AG04449 (cell line): ENCODE measurements at places on chromosomes 11 and 22.

DNA sequence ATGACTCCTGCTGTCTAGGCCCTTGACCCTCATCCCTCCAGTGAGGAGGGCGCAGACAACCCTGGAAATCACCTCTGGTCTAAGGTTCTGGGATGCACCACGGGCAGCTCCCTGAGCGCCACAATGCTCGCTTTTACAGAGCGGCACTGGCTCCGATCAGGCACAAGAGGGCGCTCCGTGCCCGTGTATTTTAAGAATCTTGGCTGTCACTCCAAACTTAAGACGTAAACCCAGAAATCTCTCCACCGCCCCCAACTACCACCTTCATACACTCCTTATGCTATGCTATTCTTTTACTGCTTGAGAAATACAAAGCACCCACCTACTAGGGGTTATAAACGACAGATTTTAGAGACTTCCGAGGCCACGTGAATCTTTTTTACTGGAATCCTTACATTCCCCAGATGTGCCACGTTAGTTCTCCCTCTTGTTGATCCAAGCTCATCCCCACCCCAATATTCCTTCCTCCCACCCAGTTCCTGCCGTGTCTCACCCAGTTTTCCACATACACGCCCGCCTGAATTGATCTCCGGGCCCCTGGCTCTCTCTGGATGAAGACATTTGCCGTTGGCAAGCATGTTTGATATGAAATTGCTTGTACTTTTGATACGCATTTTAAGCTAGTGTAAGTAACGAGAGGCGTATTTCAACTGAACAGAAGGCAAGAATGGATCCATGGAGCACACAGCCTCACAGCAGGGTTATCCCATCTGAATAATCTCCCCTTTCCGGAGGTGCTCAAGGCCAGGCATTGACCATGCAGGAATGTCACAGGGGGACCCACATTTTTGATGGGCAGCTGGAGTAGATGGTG, 453.5 kb downstream of the OPCML start:
- no peak for DNase-seq

- peak; percentile 3 for DNase-seq
Measured at GRCh38 chr11:6022956-6023355, 7.6 kb downstream of the OR56A1 start.

DNA sequence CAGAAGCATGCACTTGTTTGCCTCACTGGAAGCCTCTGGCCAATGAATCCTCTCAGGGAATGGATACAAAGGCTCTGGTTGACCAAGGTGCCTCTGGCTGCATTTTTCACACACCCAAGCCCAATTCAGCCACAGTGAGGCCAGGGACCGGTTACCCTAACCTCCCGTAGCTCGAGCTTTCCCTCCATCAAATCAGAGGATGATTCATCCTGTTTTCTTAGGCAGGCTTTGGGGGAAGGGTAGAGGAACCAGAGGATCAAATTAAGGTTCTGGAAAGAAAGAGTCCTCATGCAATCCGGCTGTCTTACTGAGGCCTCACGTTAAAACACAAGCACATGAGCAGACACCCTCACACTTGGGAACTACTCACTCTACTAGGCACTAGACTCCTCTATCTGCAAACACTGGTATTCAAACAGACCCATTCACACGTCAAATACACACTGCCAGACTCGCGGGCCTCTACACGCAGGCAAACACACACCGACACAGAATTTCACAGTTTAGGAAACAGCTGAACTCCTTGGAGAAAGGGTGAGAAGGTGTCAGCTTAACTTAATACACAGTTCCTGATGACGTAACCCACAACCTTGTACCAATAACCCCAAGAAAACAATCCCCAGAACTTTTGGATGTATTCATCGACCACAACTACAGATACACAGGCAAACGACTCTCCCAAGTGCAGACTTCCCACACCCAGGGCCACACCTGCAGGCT, 12.4 kb downstream of the NRXN2 start:
- no peak for DNase-seq

DNA sequence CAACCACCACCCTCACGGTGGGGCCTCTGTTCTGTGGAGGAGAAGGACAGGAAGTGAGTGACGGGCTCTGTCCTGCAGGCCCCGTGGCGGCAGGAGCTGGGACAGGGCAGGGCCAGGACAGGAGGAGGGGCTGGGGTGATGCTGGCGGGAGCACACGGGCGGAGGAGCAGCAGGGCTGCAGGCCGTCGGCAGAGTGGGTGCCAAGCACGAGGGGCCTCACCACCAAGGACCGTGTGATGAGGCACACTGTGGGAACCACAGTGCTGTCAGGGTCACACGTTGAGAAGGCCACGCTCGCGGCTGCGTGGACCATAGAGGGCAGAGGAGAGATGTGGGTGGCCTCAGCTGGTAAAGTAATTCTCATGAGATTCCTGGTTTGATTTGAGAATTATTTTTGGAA, 8.5 kb downstream of the SCO2 start:
- no peak for DNase-seq

GRCh38 chr11:60900673-60901404, 5.5 kb downstream of the PRPF19 start:
- no peak for DNase-seq

DNA sequence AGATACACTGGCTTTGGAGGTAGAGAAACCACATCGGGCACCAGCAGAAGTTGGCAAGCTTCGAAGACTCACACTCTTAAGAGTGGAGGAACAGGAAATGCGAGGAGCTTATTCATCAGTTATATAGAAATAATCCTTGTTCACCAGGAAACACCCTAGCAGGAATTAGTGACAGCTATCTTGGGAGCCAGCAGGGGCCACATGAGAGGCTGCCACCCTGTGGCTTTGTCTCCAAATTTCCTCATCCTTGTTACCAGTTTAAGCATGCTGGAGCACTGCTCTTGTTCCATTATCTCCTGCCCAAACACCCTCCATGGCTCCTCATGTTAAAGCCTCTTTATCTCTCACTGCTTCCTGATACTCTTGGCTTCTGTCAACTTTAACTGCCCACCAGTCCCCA, 131.0 kb downstream of the PLEKHA7 start:
- DNase-seq = no peak

DNA sequence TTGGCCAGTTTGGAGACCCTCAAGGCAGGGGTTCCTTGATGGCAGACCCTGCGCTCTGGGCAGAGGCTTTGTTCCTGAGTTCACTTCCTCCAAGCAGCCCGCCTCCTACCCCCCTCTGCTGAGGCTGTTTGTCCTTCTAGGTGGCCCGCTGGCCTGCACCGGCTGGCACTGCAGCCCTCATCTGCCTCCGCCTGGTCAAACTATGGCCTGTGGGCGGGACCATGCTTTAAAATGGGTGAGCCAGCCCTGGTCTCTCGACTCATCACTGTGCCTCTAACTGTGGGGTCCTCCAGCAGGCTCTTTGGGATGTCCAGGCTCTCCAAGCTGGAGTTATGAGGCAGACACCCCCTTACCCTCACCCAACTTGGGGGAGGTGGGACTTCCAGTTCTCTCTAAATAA, 114.1 kb upstream of the SLC22A12 start:
- no peak for DNase-seq

GRCh38 chr22:24450610-24451009, 23.2 kb downstream of the ADORA2A start:
- no peak for DNase-seq

- peak; percentile 86 for DNase-seq
Measured at GRCh38 chr22:20904008-20904979, 12.9 kb upstream of the CRKL start.

DNA sequence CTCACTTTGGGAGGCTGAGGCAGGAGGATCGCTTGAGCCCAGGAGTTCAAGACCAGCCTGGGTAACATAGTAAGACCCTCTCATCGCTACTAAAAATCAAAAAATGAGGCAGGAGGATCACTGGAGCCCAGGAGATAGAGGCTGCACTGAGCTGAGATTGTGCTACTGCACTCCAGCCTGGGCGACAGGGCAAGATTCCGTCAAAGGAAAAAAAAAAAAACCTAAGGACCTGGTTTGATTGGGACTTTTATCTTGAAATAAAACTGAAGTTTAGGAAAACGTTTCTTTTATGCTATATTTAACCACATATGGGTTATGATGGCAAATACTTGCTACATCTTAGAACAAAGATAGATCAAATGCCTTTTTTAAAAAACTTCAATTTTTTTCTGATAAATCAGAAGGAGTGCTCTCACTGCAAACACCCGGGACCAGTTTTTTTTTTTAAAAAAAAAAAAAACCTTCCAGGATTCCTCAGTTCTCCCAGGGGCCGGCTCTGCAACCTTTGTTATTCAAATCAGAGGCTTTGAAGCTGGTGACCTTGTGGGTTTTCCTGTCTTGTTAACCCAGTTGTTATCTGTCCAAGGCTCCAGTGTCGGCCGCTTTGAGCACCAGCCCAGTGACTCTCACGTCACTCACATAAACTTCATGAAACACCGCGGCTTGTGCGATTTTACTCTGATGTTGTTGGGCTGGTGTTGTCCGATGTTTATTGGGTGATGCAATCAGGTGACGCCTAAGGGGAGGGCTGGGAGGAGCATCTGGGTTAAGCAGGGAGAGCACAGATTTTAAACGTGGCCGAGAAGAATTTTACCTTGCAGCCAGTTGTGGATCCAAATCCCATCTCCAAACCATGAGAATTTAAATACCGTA, 24.7 kb upstream of the SLC22A12 start:
- no peak for DNase-seq

- DNase-seq = peak; percentile 17
Measured at GRCh38 chr11:26331911-26332571, at the start of gene ANO3. ANO3 (plus strand) TSS chr11:26332130; CDS start chr11:26332276, 146 bp downstream.

- no peak for DNase-seq
Measured at GRCh38 chr11:1812801-1813200, 22.0 kb upstream of the SYT8 start.

DNA sequence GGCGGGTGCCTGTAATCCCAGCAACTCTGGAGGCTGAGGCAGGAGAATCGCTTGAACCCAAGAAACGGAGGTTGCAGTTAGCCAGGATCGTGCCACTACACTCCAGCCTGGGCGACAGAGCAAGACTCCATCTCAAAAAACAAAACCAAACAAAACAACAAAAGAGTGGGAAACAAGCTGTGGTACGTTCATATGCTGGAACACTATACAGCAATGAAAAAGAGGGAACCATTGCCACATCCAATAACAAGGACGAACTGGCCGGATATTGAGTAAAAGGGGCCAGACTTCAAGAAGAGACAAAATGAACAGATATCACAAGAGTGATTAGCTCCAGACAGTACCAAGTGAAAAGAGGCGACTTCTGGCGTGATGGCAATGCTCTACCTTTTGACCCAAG, 4.9 kb downstream of the MACROD1 start:
- no peak for DNase-seq

DNA sequence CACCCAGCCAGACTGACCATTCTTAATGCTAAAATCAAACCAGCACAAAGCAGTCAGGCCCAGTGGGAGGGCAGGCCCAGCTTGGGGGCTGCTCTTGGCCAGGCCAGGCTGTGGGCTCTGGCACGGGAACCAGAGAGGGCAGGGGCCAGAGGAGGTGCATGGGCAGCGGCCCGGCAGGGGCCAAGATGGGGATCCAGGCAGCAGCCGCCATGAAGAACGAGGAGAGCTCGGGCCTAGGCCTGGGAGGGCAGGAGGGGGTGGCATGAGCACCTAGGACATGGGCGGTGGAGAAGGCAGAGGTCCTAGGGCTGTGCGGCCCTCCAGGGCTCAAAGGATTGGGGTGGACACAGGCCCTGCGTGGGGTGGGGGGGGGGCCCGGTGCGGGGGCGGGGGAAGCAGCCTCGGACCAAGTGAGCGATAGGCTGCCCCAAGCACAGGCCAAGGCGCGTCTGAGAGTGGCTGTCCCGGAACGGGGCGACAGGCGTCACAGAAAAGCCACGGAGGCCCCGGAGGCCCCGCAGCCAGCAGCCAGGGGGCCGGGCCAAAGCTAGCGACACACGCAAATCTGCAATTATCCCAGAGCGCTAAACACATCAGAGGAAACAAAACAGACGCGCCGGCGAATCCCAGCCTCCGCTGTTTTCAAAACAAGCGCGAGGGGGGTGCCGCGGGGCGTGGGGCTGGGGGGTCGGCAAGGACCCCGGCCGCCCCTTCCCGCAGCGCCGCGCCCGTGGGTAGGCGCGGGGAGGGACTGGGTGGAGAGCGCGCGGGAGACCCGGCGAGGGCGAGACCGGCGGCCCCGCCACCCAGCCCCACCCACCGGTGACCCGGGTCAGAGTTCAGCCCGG, 8.3 kb downstream of the PLXNB2 start:
- DNase-seq = no peak
